ENCODE measurements at places on chromosomes 1 and 21.
A peak's percentile ranks its signal among the peaks of the same experiment; 100 is the strongest.

GRCh38 chr1:85278853-85279314, 2.5 kb upstream of the BCL10 start:
- H3K36me3 ChIP-seq = peaks cover under 1% of the 10 kb centered on the region
- H3K4me3 ChIP-seq = no peak overlapping the region
- peaks cover 14% of the 10 kb centered on the region for H3K4me1 ChIP-seq
- peak overlapping the region; percentile 82 for H3K27ac ChIP-seq
- no peaks in the 10 kb centered on the region for H3K27me3 ChIP-seq

GRCh38 chr1:7884757-7885156, 31.9 kb upstream of the UTS2 start:
- H3K4me3 ChIP-seq = no peak overlapping the region
- no peak overlapping the region for H3K27ac ChIP-seq
- no peaks in the 10 kb centered on the region for H3K4me1 ChIP-seq
- peaks cover 10% of the 10 kb centered on the region for H3K27me3 ChIP-seq
- no peak for DNase-seq

GRCh38 chr1:15799004-15799867, 8.2 kb downstream of the UQCRHL start:
- peak overlapping the region; percentile 95 for H3K27ac ChIP-seq
- no peaks in the 10 kb centered on the region for H3K27me3 ChIP-seq
- peak; percentile 99 for DNase-seq
- H3K36me3 ChIP-seq = no peaks in the 10 kb centered on the region
- H3K4me3 ChIP-seq = no peak overlapping the region
- peaks cover 38% of the 10 kb centered on the region for H3K4me1 ChIP-seq

DNA sequence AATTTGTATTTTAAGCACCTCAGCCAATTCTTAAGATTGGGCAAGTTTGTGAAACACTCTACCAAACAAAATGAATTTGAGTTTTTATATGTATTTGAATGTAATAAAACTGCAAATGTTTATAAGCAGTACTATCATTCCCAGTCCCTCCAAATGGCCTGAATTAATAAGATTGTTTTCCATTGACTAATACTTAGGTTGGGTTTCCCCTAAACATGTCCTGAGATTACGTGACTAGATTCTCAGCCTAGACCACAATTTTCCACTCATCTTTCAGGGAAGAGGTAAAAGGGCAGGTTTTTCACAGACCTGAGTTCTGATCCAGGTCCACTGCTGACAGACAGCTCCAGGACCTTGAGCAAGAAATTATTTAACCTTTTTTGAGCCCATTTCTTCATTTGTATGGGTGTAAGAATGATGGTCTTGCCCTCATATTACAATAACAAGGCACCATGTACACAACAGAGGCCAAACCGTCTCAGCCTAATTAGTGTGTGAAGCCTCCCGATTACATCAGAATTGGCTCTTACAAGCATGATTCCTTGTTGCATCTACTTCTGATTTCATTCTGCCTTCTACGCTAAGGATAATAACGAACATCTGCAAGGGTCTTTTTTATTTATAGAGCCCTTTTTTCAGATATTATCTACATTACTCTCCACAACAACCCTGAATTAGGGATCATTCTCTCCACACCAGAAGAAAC, 51.2 kb downstream of the BEND5 start:
- H3K27me3 ChIP-seq = no peaks in the 10 kb centered on the region
- no peak overlapping the region for H3K27ac ChIP-seq
- peaks cover 1% of the 10 kb centered on the region for H3K4me1 ChIP-seq
- no peak overlapping the region for H3K4me3 ChIP-seq
- DNase-seq = no peak

GRCh38 chr1:6519935-6520671, 28.6 kb upstream of the PLEKHG5 start:
- H3K4me3 ChIP-seq = no peak overlapping the region
- H3K27me3 ChIP-seq = no peaks in the 10 kb centered on the region
- H3K36me3 ChIP-seq = peaks cover 8% of the 10 kb centered on the region
- peak overlapping the region; percentile 63 for H3K27ac ChIP-seq
- peak; percentile 72 for DNase-seq
- peaks cover 16% of the 10 kb centered on the region for H3K4me1 ChIP-seq

DNA sequence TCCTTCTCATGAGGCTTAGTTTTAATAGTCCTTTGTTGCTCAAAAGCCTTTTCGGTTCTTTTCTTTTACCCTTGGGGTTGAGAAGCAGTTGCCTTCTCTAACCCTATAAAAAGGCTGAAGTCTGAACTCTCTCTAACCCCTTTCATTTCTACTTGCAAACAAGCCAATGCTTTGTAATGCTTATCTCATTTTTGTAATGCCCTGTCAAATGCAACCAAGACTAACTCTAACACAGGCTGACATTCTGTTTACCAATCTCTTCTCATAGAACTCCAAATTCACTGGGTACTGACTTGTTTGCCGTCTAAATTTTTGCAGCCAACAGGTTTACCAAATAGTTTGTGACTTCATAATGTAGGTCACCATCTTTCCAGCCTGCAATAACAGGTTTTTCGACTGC, 233.9 kb upstream of the SNX7 start:
- H3K27me3 ChIP-seq = no peaks in the 10 kb centered on the region
- no peaks in the 10 kb centered on the region for H3K4me1 ChIP-seq
- no peaks in the 10 kb centered on the region for H3K36me3 ChIP-seq
- no peak overlapping the region for H3K27ac ChIP-seq
- no peak for DNase-seq

DNA sequence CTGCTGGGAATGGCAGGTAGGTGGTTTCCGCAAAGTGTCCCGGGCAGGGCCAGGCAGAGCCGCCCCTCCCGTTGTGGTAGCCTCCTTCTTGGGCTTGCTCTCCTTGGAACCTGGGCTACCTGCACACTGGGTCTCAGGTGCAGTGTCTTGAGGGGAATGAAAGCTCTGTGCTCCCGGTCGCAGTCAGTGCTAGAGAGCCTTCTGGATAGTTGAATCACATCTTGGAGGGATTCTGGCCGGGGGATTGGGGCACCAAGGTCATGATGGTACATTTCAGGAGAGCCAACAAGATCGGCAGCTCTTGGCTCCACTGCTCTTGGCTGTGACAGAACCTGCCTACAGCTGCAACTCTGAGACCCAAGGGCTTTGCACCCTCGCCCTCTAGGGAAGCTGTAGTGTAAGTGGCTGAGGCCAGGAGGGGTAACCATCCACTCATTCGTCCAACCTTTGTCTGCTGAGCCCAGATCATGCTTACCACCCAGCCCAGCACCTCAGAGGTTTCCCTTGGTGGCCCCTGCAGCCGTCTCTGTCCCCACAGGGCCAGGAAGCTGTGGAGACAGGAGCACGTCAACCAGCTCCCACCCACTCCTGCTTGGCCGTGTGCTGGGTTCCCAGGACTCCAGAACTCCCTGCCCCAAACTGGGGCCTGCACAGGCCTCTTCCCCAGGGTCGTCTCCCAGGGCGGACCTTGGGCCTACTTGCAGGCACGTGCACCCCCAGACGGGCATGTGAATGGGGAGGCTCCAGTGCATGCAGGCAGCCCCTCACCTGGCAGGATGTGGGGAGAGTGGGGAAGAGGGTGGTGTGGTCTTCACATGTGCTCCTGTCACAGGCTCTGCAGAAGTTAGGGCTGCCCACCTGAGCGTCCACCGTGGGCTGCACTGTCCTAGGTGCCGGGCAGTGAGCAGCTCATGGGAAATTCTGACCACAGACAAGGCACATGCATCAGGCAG, 40.0 kb downstream of the NTPCR start:
- H3K27me3 ChIP-seq = no peaks in the 10 kb centered on the region
- no peak for DNase-seq
- no peak overlapping the region for H3K4me3 ChIP-seq
- H3K27ac ChIP-seq = no peak overlapping the region

DNA sequence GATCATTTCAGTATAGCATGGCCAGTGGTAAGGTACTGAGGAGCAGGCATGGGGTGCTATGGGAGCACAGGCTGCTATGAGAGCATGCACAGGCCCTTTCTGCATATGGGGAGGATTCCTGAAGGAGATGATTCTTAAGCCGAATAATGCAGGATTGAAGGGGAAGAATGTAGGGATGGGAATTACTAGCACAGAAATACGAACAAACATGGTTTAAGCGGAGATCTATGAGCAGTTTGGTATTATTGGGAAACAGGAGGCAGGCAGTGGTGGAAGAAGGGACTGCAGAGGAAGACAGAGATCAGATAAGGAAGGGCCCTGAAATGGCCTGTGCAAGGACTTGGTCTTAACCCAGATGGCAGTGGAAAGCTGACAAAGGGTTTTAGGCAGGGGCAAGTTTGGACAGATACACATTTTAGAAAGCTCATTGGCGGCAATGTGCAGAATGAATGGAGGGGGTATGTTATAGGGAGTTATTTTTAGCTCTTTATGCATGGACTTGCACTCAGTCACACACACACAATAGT, 1.7 kb downstream of the OSCP1 start:
- peak; percentile 16 for DNase-seq
- no peak overlapping the region for H3K4me3 ChIP-seq
- H3K27me3 ChIP-seq = no peaks in the 10 kb centered on the region
- H3K27ac ChIP-seq = no peak overlapping the region
- peaks cover 7% of the 10 kb centered on the region for H3K36me3 ChIP-seq

GRCh38 chr1:163912170-163912884, 590.6 kb downstream of the NUF2 start:
- H3K27me3 ChIP-seq = no peaks in the 10 kb centered on the region
- no peaks in the 10 kb centered on the region for H3K4me1 ChIP-seq
- no peaks in the 10 kb centered on the region for H3K36me3 ChIP-seq
- DNase-seq = no peak
- H3K4me3 ChIP-seq = no peak overlapping the region

DNA sequence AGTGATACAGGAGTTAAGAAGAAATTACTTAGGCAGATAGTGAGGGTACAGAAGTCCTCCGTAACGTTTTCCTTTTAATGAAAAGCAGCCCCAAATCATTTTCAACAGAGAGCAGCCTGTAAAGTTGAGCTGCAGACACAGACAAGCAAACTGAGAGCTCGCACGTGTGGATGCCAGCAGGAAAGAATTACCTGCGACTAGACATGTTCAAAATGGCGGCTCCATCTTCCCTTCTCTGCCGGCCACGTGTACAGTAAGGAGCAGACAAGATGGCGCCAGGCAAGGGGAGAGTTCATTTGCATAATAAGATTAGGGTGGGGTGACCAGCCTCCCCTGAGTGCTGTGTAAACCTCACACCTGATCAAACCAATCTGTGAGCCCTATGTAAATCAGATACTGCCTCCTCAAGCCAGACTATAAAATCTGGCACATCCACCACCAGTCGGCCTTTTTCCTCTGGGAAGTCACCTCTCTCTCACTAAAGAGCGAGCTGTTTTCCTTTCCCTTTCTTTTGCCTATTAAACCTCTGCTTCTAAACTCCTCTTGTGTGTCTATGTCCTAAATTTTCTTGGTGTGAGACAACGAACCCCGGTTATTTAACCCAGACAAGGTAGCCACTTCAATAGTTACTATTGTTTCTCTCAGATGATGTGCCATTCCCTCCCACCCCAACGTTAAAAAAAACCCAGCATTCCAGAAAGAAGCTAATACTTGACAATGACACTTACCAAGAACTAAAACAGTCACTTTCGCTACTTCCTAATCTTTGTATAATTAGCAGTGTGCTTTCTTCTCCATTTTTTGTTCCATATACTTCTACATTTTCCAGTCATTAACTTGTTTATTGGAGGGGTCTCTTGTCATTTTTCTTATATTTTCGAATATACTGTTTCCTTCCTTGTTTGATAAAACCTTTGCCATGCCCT, 27.4 kb downstream of the DUSP10 start:
- H3K36me3 ChIP-seq = no peaks in the 10 kb centered on the region
- no peak for DNase-seq
- no peaks in the 10 kb centered on the region for H3K27me3 ChIP-seq
- no peak overlapping the region for H3K4me3 ChIP-seq
- H3K27ac ChIP-seq = peak overlapping the region; percentile 43

- no peak overlapping the region for H3K4me3 ChIP-seq
- H3K4me1 ChIP-seq = peaks cover 3% of the 10 kb centered on the region
- H3K27me3 ChIP-seq = no peaks in the 10 kb centered on the region
- no peaks in the 10 kb centered on the region for H3K36me3 ChIP-seq
- no peak overlapping the region for H3K27ac ChIP-seq
- DNase-seq = no peak
Measured at GRCh38 chr1:234512451-234512861, 33.5 kb upstream of the TARBP1 start.

- no peaks in the 10 kb centered on the region for H3K36me3 ChIP-seq
- no peak overlapping the region for H3K4me3 ChIP-seq
- H3K27me3 ChIP-seq = no peaks in the 10 kb centered on the region
- H3K27ac ChIP-seq = no peak overlapping the region
- DNase-seq = peak; percentile 63
Measured at GRCh38 chr1:172781513-172782140, 122.7 kb downstream of the FASLG start.

DNA sequence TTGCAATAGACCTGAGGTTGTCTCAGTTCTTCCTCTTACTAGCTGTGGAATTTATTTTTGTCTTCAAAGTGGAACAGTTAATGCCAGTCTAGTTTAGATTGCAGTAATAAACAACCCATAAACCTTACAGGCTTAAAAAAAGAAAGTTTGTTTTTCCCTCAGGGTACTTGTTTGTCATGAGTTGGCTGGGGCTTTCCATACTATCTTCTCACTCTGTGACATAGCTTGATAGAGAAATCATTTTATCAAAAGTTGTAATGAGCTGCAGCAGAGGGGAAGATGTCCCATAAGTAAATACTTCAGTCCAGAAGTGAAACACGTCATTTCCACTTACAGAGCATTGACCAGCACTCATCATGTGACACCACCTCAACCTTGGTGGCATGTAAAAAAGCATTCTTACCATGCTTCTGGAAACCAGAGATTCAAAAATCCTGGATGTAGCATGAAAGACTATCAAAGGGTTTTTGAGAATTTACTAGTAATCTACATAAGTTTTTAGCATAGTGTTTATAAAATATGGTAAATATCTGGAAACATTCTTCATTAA, 62.8 kb upstream of the COL11A1 start:
- H3K36me3 ChIP-seq = no peaks in the 10 kb centered on the region
- no peaks in the 10 kb centered on the region for H3K27me3 ChIP-seq
- no peak for DNase-seq
- H3K27ac ChIP-seq = no peak overlapping the region
- no peak overlapping the region for H3K4me3 ChIP-seq

DNA sequence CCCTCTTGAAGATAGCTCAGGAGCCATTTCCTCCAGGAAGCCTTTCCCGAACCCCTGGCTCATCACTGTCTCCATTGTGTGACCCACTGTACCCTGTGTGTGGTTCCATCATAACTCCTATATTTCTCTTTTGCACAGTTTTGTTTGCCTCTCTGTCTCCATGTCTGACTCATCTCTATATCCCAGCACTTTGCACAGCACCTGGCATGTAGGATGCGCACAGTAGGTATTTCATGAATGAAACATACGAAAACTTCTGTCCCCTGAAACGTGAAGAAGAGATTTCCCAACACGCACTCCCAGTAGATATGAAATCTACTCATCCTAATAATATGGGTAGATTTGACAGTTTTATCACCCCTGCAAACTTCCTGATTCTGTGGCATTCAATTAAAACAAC, 275.2 kb downstream of the NFIA start:
- H3K36me3 ChIP-seq = no peaks in the 10 kb centered on the region
- DNase-seq = no peak
- no peak overlapping the region for H3K27ac ChIP-seq
- no peaks in the 10 kb centered on the region for H3K27me3 ChIP-seq
- H3K4me3 ChIP-seq = no peak overlapping the region

- no peak overlapping the region for H3K4me3 ChIP-seq
- DNase-seq = peak; percentile 5
- H3K4me1 ChIP-seq = no peaks in the 10 kb centered on the region
- H3K27me3 ChIP-seq = no peaks in the 10 kb centered on the region
- H3K27ac ChIP-seq = no peak overlapping the region
Measured at GRCh38 chr1:169161496-169162194, 55.2 kb downstream of the ATP1B1 start.

GRCh38 chr1:65832296-65832695, 39.6 kb downstream of the PDE4B start:
- no peaks in the 10 kb centered on the region for H3K27me3 ChIP-seq
- no peaks in the 10 kb centered on the region for H3K36me3 ChIP-seq
- H3K27ac ChIP-seq = no peak overlapping the region
- H3K4me3 ChIP-seq = no peak overlapping the region
- no peaks in the 10 kb centered on the region for H3K4me1 ChIP-seq
- DNase-seq = no peak
